AG09319 (cell line): ENCODE measurements at places on chromosomes 6 and 20.

DNA sequence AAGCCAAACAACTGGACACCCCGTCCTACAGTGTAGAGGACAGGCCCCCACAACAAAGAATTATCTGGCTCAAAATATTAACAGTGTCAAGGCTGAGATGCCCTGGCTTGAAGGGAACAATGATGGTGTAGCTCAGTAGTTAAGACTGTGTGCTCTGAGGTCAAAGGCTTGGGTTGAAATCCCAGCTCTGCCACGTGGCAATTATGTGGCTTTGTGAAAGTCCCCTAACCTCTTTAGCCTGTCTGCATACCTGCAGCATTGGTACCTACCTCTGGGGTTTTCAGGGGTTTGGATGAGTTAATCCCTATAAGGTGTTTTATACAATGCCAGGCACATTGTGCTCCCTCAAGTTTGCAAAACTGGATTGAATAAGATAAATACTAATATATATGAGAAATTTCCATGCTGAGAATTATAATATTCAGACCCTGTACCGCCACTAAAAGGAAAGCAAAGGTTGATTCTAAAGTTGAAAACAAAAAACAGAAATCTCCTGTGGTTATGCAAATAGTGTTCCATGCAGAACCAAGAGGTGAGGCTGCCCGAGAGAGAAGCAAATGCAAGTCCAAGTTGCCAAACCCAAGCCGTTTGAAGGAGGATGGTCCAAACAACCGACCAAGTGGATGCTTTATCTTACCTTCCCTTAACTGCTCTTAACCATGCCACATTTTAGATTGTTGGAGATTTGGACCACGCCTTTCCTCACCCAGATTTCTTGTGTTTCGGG, 199.8 kb downstream of the NFATC2 start:
- no peak for DNase-seq

DNA sequence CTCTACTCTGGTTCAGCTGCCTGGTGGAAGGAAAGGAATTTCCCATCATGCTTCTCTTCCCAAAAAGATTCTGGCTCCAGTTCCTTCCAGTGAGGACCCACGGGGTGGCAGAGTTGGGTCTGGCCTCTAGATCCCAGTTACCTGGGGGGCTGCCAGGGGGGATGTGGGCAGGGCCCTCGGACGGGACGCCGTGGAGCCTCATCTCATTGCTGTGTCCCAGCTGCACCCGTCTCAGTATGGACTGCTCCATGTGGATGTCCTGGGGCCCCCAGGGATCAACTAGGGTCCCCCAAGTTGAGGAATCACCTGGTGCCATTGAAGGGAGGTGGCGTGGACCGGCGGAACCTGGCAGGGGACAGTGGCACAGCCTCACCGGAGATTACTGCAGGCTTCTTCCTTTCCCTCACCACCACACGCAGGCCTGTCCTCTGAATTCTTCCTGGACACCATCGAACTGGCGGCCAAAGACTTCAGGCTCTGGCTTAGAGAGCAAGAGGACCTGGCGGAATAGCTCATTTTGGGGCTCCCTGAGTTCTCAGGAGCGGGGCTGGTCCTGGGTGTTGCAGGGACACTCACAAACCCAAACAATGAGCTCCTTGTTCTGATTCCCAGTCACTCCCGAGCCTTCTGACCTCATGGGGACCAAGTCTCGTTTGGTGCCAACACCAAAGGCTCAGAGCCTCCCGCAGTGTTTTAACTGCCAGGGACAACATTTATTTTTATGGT, 8.5 kb downstream of the ZBP1 start:
- DNase-seq = no peak

GRCh38 chr6:119326291-119327005, 23.1 kb downstream of the MAN1A1 start:
- no peak for DNase-seq

DNA sequence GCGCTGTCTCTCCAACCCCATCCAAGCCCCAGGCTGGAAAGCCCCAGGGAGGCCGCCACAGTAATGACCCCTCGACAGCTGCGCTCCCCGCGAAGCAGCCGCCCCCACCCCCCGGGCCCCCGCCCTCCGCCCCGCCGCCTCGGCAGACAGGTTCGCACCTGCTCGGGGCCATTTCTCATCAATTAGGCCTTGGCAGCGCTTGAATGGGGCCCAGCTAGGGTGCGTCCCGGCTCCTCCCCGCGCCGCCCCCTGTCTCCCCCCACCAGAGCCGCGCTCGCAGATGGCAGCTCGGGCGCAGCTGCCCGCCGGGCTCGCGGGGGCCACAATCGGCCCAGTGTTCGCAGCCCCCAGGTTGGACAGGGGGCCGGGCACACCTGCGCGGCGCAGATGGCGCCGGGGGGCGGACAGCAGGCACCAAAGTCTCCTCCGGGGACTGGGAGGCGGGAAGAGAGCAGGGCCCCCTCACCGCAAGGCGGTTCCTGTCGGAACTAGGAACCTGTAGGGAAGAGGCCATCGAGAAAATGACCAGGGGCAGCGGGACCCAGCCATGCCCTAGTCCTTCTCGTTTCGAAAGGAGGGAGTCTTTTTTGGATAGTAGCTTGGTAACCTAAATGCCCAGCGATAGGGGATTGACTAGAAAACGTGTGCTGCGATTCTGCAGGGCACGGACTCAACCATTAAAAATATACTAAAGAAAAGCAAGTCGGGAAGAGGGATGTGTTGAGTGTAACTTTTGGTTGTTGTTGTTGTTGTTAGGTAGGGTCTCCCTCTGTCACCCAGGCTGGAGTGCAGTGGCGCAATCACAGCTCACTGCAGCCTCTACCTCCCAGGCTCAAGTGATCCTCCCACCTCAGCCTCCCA, 83.2 kb upstream of the EYA2 start:
- DNase-seq = no peak

DNA sequence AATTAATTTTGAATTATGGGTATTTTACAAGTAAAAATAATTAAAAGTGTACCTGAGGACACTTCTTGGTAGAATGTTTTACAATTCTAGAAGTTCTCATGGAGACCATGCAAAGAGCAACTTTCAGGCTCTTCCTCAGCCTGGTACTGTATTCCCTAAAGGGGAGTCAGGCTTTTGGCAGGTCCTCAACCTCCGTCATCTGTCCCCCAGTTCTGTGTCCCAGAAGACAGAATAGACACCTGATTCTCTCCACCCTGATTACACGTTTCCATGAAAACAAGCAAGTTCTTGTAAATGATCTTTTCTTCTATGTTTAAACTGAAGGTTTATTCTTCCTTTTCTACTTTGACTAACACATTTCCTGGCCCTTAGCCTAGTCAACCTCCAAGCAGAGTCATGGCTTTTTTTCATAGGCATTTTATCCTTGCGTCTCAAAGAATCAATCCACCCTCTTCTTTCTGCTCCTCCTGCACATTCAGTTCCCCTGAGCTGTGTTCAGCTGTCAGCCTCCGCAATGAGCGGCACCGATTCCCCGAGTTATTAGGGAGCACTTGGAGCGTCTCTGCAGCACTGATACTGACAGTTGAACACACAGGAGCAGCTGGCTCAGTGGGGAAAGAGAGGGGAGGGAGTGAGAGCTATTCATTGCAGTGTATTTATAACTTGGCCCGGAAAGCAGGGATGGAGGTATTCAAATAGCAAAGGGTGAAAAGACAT, 1082.4 kb upstream of the MAP3K7 start:
- DNase-seq = no peak

GRCh38 chr6:160424256-160424655, 76.1 kb downstream of the SLC22A3 start:
- no peak for DNase-seq

DNA sequence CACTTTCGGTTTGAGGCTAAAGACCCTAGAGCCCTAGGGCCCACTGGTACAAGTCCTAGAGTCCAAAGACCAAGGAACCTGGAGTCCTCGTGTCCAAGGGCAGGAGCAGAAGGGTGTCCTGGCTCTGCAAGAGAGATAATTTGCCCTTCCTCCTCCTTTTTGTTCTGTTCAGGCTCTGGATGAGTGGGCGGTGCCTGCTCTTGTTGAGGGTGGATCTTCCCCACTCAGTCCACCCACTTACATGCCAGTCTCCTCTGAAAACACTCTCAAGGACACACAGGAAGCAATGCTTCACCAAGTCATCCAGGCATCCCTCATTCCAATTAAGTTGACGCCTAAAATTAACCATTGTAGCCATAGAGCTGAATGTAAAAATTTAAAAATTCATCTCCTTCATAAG, 102.1 kb downstream of the UST start:
- no peak for DNase-seq

- no peak for DNase-seq
Measured at GRCh38 chr20:4862661-4863060, 138.6 kb downstream of the SLC23A2 start.

- DNase-seq = no peak
Measured at GRCh38 chr6:170455335-170455979, 97.7 kb downstream of the PSMB1 start.

GRCh38 chr6:7515363-7515762, 26.1 kb upstream of the DSP start:
- no peak for DNase-seq

GRCh38 chr6:111572216-111572706, 33.4 kb downstream of the TRAF3IP2 start:
- DNase-seq = no peak

GRCh38 chr6:143125455-143125854, 64.8 kb downstream of the AIG1 start:
- DNase-seq = no peak

GRCh38 chr20:61753316-61753942, 312.3 kb downstream of the TAF4 start:
- DNase-seq = no peak

- DNase-seq = no peak
Measured at GRCh38 chr6:110938171-110938570, 20.3 kb upstream of the GTF3C6 start.

GRCh38 chr20:49411221-49411925, 71.1 kb downstream of the KCNB1 start:
- DNase-seq = no peak

DNA sequence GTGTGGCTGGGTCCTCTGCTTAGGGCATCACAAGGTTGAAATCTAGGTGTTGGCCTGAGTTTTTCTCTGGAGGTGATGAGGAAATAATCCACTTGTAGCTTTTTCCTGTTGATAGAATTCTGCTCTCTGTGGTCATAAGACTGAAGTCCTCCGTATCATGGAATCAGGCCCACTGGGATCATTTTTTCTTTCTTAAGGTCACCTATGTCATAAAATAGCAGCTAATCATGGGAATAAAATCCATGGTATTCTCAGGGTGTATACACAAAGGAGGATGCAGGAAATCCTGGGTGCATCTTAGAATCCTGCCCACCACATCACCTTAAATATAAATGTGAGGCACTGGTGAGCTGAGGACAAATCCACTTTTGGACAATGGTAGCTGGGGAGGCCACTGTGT, 72.7 kb downstream of the PRDM1 start:
- no peak for DNase-seq

DNA sequence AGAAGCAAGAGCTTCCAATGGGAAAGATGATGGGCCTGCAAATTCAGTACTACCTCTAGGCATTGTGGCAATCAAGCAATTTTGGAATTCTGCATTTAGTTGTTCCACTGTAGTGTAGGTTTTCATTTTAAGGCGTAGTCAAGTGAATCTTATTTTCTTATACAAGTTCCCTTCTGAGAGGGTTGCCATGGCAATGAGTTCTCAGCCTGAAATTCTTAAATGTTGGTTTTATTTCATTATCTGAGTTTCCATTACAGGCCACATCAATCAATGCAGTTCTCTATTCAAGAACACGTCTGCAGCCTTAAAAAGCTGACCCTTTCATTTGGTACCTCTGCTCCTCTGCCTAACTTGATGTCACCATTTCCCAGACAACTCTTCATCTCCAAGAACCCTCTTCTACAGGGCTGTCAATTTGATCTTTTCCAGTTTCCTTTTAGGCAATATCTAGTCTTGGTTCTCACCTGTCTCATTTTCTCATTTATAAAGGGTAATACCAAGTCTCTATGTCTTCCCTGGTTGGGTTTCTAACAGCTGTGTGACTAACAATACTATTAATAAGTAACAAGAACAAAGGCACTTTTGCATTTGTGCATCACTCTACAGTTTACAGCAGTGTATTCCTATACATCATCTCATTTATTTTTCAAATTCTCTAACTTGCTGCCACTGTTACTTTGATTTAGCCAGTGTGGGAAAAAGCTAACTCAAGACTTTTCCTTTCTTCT, 898.2 kb upstream of the FLRT3 start:
- DNase-seq = no peak

- no peak for DNase-seq
Measured at GRCh38 chr6:89290401-89291155, 24.5 kb downstream of the GABRR2 start.

DNA sequence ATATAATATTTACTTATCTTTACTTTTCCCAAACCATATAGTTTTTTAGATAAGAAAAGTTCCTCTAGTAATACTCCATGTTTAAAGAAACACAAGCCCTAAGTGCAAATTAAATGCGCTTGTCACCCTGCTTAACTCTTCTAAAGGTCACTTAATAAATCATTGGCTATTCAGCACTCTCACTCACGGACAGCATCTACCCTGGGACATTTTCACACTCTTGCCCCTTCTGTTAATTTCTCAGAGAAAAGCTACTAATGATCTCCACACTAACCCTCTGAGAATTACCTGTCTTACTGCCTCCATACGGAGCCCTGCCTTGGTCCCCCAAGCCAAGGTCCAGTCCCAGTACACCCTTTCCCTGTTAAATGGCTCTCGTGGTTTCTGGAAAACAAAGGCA, 102.2 kb downstream of the NRN1 start:
- no peak for DNase-seq

DNA sequence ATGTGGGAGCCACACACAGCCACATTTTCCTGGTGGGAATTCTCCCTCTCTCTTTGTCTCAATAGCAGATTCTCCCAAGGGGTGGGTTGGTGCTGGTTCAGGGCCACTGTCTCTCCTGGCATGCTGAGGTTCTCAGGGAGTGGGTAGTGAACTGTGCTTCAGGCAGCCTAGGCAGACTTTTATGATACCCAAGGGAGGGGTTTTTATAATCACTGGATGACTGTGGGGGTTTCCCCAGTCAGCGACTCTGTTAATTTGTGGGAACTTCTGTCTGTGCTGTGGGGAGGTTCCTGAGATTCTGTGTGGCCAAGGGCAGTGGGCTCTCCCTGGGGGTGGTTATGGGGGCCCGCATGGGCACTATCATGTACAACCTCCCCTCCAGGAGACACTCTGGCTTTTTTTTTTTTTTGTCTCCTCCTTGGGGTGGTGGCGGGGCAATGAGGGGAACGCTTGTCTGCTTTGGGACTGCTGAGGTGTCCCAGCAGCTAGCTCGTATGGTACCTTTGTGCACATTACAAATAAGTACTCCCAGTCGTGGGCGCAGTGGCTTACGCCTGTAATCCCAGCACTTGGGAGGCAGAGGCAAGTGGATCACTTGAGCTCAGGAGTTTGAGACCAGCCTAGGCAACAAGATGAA, 10.0 kb downstream of the PTK7 start:
- DNase-seq = no peak
